ENCODE measurements at places on chromosomes 1 and 21.

GRCh38 chr1:148263128-148263905 lies 111.2 kb upstream of the NBPF11 start:
- DNase-seq = peak; percentile 99

- no peak for DNase-seq
These were observed 36.3 kb upstream of the AHCYL1 start for GRCh38 chr1:109948285-109948630.

DNA sequence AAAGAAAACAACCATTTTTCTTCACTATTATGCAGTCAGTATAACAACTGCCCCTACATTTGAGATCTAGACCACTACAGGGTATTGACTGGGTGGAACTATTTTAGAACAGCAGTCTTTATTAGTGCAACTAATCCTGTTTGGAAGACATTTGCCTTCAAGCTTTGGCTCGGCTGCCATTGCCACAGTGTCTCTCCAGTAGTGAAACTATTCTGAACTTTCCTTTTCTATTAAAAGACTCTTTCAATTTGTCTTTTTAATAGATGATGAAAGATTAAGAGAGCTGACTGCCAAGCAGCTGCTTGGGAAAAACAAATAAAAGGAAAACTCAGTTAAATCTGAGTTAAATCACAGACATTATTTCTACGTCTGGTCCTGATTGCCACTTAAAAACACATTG lies 49.3 kb downstream of the LPGAT1 start:
- no peak for DNase-seq

DNA sequence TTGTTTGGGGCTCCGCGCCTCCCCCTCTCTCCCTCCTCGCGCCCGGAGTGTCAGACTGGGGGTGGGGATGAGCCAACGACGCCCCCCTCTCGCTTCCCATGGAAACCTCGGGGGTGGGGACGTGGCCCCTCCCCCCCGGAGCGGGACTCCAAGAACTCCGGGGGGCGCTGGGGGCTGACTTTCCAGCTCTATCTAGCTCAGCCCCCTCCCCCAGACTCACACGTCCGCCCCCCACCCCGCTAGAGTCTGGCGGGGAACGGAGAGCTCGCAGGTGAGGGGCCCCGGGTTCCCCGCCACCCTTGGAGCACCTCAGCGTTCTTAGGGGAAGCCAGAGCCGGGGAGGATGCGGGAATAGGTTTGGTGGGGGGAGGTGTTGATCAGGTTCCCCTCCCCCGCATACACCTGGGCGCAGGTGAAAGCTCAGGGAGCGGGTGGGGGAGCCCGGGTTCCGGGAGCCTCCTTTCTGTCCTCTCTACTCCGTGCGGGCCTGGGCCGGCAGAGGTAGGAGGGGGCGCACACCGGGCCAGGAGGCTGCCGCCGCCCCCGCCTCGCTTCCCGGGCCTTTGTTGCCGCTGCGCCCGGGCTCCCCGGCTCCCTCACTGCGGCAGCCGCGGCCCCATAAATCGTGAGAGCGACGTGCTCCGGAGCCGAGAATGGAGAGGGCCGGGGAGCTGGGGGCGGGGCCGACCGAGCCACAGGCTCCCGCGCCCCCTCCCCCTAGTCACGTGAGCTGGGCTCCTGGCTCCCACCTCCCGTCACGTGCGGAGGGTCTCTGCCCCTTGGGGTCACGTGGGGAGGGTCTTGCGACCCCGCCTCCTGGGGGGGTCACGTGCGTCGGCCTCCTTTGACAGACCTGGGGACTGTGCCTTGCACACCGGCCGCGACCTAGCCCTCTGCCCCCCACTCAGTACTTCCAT lies 1.9 kb downstream of the EFNA3 start:
- DNase-seq = peak; percentile 43

DNA sequence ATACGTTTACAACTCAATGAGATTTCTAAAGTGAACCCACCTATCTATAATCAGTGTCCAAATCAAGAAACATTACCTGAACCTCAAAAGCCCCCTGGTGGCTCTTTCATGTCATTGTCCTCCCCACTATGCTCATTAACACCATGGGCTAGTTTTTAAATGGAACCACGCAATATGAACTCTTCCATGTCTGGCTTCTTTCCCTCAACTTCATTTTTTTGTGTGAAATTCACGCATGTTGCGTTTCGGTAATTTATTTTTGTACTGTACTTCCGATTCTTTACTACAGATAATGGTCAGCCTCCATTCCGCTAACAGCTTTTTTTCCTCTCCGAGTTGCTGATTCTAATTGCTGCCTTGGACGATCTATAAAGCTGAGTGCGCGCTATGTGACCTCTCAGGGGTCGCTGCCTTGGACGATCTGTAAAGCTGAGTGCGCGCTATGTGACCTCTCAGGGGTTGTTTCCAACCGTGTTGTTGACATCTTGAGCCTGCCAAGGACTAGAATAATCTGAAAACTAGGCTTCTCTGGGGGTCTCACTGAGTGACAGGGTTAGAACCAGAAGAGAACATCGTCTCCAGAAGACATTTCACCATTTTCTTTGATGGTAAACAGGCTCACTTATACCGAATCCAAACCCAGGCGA lies 1.1 kb upstream of the CACYBP start:
- DNase-seq = peak; percentile 85

- DNase-seq = no peak
These were observed 287.0 kb upstream of the PLXNA2 start for GRCh38 chr1:208531003-208531750.

- DNase-seq = no peak
These were observed 26.5 kb downstream of the GNAT2 start for GRCh38 chr1:109592916-109593315.

DNA sequence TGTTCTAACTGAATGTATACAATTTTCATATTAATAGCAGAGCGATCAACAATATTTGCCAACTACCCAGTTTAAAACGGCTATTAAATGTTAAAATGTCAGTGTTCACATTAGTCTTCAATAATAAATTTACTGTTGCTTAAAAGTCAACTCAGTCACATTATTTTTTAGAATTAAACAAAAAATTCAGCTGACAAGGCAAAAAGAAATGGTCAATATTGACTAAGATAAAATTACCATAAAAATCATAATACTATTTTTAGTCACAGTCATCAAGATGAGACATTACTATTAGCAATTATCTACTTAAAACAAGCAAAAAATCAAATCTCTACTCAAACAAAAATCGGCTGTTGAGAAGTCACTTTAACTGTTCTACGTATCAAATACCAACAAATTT lies 1.5 kb downstream of the ANKRD13C start:
- DNase-seq = no peak

DNA sequence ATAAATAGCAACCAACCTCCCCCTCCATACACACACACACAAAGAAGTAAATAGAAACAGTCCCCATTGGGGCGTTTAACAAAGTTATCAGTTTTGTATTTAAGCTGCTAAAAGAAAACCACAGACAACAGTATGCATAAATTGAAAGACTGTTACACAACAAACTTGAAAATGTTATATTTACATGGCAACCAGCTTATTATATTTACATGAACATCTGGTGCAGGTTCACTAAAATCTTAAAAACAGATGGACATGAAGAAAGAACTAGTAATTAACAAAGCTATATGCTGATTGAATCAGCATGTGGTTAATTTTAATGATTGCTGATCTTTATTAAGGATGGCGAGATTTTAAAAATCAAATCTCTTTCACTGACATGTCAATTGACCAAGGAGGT lies 384.7 kb downstream of the LRRIQ3 start:
- no peak for DNase-seq

All from OCI-M1 (cell line).